ENCODE measurements at places on chromosomes 16 and 17.

- DNase-seq: no peak
Observed at GRCh38 chr16:21097151-21097550, 53.5 kb downstream of the DNAH3 start.

DNA sequence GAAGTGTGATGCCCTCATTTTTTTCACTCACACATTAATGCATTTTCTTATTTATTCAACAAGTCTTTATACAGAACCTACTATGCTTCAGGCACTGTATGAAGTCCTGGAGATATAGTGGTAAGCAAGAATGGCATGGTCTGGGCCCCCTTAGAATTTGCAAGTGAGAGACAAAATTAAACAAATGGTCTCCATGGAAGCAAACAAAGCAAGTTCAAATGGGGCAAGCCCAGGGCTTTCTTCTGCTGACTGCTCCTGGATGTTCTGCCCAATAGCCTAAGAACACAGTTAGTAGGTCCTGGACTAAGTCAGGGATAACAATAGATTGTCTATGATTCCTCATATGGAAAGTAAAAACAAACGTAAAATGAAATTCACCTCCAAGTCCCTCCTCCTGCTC is 31.3 kb upstream of the DDX52 start:
- no peak for DNase-seq

DNA sequence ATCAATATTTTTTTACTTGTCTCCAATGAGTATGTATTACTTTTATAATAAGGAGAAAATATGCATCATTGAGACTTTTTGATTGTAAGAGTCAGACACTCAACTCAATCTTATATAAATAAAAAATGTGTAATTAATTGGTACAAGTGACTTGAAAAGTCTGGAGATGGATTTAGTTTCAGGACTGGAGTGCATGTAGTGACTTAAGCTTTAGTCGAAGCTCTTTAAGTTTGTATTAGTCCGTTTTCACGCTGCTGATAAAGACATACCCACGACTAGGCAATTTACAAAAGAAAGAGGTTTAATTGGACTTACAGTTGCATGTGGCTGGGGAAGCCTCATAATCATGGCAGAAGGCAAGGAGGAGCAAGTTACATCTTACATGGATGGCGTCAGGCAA is 60.7 kb upstream of the NKD1 start:
- no peak for DNase-seq

- no peak for DNase-seq
Observed at GRCh38 chr17:43548689-43549379, 2.7 kb upstream of the ETV4 start.

GRCh38 chr17:64739316-64740058 is 77.4 kb upstream of the SMURF2 start:
- DNase-seq: no peak

DNA sequence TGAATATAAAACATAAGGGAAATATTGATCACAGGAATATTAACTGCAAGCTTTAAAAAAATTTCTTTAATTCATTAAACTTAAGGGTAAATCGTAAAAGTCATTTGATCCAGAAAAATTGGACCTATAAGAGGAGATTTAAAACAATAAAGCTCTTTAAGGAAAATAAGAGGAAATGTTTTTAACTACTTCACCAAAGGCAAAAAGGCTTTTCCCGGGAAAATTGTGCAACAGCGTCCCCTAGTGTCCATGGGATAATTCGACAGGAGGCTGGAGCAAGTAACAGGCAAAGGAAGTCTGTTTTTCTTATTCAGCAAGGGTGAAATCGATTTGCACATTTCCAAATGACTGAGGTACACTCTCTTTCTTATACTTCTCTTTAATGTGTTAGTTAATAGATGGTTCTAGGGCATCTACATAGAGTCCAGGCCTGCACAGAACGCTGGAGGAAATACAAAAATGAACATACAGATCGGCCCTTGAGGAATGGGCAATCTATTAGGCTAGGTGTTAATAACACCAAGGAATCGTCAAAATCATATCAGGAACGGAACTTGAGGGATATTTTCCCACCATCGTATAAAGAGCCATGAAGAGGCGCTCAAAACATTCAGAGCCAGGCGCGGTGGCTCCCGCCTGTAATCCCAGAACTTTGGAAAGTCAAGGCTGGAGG is 61.4 kb downstream of the ZNF18 start:
- DNase-seq: no peak

DNA sequence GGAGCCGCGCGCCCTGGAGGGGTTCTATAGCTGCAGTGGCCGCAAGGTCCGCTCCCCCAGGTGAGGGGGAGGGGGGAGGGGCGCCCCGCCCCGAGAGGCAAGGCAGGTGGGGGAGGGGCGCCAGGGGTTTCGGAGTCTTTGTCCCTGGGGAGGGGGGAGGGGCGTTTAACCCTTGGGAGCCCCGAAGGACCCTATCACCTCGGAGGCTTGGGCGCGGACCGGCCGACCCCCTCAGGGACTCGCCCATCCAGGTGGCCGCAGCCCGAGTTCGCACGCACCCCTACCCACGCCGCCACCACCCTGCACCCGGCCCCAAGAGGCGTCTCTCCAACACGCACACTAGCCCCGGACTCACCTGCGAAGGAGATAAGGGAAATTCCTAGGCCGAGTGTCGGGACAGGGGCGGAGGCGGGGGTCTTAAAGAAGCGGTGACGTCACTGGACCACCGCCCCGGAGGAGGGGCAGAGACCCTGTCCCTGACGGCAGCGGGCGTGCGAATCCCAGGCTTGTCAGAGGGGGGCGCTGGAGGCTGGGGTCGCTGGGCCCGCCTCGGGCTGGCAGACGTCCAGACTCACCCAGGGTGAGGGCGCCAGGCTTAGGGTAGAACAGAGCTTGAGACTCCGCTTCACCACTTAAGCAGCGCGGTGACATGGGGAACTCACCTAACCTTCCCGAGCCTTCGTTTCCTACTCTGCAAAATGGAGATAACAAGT is at the start of gene CLDN6:
Gene CLDN6, minus strand, starts transcription at position 390 of the 713 bp plus-strand sequence. CDS start 2,162 bp downstream, outside the sequence.
- no peak for DNase-seq

- DNase-seq: no peak
Observed at GRCh38 chr17:51128076-51128475, 7.4 kb upstream of the SPAG9 start.

DNA sequence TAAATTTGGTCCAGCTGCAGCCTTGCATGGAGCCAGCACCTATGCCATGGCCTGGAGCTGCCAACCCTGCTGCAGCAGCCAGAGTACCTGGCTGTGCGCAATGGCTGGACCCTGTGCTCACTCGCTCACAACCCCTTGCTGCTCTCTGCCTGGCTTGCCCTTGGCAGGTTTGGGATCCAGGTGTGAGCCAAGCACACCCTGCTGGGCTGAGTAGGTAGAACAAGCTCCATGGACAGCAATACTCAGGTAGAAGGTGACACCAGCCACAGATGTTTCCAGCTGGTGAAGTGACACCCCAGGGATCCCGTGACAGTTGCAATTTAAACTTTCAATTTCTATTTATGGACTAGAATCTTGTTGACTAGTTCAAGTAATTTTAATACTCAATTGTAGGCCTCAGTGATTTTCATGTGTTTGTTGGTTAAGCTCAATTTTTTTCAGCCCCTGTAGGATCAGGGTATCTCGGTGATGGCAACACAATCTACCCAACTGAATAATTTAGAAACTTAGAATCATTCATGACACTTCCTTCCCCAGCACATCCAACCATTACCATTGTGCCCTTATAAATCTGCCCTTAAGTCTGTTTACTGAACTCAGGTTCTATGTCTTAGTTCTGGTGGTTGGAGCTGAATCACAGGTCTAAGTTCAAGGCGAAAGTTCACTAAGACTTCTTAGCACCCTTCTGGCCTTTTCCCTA is 480.0 kb downstream of the PMP22 start:
- no peak for DNase-seq

- DNase-seq: no peak
Observed at GRCh38 chr16:69013991-69014390, 91.5 kb upstream of the HAS3 start.

DNA sequence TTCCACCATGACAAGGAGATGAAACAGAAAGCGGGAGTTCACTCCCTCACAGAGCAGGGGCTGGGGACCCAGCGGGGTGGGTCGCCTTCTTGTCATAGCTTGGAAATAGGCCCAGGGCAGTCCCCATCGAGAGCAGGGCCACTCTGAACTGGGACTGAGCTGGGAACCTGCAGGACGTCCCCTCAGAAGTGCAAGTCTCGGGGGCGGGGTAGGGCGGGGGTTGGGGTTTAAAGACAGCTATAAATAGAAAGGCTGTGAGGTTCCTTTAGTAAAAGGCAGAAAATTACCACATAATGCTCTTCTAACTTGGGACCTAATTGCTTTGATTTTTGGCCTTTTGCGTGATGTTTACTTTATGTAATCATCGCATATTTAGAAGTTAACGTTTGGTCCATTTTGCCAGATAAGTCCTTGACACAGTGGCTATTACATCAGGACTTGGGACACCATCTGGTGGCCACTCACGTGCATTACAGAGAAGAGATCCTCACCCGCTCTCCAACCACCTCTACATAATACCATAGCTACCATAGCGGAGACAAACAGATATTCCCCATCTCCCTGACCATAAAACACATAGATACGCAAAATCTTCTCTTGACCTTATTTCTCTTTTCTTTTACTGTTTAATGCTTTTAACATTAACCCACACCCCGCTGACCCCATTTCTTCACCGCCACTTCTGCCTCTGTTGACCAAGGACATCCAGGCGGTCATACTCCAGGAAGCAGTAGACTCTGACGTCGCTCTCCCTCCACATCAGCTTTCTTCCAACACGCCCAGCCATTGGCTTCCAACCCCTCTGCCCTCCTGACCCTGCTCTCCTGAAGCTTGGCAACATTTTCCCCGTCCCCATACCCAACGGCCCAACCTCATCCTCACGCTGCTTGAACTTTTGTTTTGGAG is 27.5 kb upstream of the PIK3R6 start:
- no peak for DNase-seq

DNA sequence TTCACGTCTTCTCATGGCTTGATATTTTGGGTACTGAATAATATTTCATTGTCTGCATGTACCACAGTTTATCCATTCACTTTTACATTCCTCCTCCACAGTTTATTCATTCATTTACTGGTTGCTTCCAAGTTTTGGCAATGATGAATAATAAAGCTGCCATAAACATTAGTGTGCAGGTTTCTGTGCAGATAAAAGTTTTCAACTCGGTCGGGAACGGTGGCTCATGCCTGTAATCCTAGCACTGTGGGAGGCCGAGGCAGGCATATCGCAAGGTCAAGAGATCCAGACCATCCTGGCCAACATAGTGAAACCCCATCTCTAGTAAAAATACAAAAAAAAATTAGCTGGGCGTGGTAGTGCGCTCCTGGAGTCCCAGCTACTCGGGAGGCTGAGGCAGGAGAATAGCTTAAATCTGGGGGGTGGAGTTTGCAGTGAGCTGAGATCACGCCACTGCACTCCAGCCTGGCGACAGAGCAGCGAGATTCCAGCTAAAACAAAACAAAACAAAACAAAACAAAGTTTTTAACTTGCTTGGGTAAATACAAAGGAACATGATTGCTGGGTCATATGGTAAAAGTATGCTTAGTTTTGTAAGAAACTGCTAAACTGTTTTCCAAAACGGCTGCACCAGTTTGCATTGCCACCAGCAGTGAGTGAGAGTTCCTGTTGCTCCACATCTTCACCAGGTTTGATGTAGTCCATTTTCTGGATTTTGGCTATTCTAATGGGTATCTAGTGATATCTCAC is 89.5 kb downstream of the WWP2 start:
- no peak for DNase-seq

GRCh38 chr16:70432356-70432722 is 6.6 kb downstream of the ST3GAL2 start:
- DNase-seq: no peak

DNA sequence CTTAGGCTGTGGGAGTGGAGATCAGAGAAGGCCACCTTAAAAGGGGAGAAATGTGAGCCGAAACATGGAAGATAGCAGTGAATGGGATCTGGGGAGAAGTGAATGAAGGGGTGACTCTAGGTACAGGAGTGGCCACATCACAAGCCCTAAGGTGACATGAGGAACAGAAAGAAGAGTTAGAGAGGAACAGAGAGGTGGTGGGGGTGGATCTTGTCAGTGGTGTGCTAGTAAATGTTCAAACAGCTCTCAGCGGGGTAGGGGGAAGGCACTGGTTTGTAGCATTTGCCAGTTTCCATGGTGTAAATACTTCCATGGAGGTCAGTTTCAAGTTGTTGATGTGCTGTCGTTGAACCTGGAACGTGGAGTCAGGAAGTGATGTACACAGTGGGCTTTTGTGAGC is 90.8 kb downstream of the SDR42E1 start:
- no peak for DNase-seq

GRCh38 chr17:18041776-18042175 is 2.6 kb downstream of the GID4 start:
- no peak for DNase-seq

DNA sequence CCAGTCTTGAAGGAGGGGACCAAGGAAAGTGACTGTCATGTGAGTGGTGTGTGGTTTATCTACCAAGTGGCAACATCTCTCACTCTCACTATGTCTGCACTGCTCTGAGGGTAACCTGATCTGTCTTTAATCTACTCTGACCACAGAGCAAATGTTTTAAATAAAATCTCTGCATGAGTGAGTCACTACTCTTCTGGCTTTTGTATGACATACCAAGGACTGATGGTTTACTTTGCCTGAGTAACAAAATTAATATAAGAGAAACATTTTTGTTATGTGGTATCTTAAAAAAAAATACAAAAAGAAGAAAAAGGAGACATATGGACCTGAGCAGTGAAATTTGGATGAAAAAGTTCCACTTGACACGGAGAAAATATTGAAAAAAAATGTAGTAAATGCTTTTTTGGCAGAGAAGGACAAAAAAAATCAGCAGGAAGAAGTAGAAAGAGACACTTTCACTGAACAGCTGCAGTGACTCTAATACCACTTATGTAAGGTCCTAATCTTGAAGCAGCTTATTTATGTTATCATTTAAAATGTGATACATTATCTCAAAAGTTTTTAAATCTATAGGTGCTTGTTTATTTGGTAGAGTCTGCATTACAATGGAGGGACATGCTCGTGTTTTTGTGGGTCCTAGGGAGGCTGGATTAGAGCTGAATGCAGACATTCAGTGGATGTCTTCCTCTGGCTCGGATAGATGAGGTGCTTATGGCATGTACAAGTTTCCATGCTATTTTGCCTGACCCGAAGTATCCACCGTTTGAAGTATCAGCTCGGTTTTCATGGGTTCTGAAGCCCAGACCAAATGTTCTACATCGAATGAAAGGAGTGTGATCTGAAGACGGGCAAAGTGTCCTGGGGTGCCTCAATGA is 240.7 kb downstream of the MAP2K6 start:
- no peak for DNase-seq

GRCh38 chr16:3190949-3191353 is 2.9 kb downstream of the OR1F1 start:
- DNase-seq: no peak

DNA sequence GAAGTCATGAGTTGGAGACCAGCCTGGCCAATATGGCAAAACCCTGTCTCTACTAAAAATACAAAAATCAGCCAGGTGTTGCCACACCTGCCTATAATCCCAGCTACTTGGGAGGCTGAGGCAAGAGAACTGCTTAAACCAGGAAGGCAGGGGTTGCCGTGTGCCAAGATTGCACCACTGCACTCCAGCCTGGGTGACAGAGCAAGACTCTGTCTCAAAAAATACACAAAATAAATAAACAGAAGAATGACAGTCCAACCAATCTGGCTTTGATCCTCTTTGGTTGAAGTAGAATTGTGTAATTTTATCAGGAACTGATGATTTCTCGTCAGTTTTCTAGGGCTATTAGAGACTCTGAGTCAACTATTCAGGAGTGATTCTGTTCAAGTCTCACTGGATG is 79.4 kb downstream of the SLC5A11 start:
- no peak for DNase-seq

Data from NCI-H2107 (cell line).